ENCODE measurements at places on chromosomes 13 and 19. TPM values are rescaled to one million over a fixed set of nuclear protein-coding genes. Genes with fewer than 3 reads are reported as not detected.

GRCh38 chr13:105127732-105128131 lies 1407.7 kb downstream of the EFNB2 start:
- no peaks in the 10 kb centered on the region for H3K4me1 ChIP-seq
- DNase-seq, result no peak
- H3K27ac ChIP-seq, result no peak overlapping the region
- no peak overlapping the region for H3K4me3 ChIP-seq
- H3K36me3 ChIP-seq, result no peaks in the 10 kb centered on the region

FGF21 gene
- polyA plus RNA-seq, result not detected

GRCh38 chr13:62375653-62376052 lies 960.0 kb upstream of the PCDH20 start:
- no peaks in the 10 kb centered on the region for H3K27me3 ChIP-seq
- DNase-seq, result no peak
- no peaks in the 10 kb centered on the region for H3K4me1 ChIP-seq
- H3K36me3 ChIP-seq, result no peaks in the 10 kb centered on the region

DNA sequence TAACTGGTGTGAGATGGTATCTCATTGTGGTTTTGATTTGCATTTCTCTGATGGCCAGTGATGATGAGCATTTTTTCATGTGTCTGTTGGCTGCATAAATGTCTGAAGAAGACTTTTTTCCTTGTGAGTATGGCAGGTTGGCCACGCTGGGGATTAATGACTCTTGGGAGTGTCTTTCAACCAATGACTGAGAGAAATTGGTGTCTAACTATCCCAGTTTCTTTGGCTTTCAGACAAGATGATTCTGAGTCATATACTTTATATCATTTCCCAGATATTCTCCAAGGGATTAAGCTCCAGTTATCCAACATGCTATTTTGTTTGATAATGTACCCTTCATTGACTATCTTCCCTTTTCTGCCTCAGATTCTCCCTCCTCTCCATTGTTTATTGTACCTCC lies 35.5 kb upstream of the CSNK1A1L start:
- DNase-seq, result no peak
- H3K36me3 ChIP-seq, result no peaks in the 10 kb centered on the region
- no peak overlapping the region for H3K27ac ChIP-seq
- no peak overlapping the region for H3K4me3 ChIP-seq

DNA sequence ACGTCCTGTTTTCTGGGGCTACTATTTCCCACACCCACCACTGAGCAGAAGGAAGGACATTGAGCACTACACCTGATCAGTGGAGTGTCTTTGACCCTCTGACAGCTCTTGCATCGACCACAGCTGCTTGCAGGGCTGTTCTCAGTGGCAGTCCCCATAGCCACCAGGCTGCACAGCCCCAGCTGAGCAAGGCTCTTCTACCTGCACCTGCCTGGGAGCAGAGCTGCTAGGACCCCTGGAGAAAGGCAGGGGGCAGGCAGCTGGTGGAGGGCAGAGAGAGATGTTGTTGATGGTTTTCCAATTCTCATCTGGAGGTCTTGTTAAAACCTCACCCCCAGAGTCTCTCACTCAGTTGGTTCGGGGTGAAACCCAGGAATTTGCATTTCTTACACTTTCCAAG lies 361.8 kb upstream of the ZNF507 start:
- DNase-seq, result no peak
- H3K4me3 ChIP-seq, result no peak overlapping the region
- no peaks in the 10 kb centered on the region for H3K36me3 ChIP-seq
- no peak overlapping the region for H3K27ac ChIP-seq
- H3K27me3 ChIP-seq, result peaks cover 3% of the 10 kb centered on the region
- H3K4me1 ChIP-seq, result no peaks in the 10 kb centered on the region

CEACAM4 gene
- not detected for polyA plus RNA-seq

ZNF665 gene
- polyA plus RNA-seq, result 12.8 TPM

GRCh38 chr13:45064889-45065288 lies 55.4 kb upstream of the GTF2F2 start:
- no peak overlapping the region for H3K27ac ChIP-seq
- H3K4me1 ChIP-seq, result no peaks in the 10 kb centered on the region
- peaks cover 1% of the 10 kb centered on the region for H3K27me3 ChIP-seq
- H3K4me3 ChIP-seq, result no peak overlapping the region

DNA sequence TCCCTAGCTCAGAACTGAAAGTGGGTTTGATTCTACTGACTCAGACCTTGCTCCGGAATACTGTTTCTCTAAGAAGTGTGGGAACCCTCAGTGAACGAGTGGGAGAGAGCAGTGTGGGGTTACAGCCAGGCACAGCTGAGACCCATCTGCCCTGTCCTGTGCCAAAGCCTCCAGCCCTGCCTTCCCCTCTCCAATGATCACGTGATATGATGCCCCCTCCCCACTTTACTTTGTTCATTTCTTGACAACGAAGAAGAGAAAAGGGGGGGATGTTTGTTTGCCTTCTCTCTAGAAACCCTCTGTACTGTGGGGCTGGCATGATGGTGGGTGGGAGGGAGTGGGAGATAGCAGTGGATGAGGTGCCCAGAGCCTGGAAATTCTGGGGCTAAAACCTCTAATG lies 96.0 kb downstream of the RNASEH2B start:
- no peak overlapping the region for H3K4me3 ChIP-seq
- H3K36me3 ChIP-seq, result no peaks in the 10 kb centered on the region
- DNase-seq, result no peak
- H3K27ac ChIP-seq, result no peak overlapping the region

CYP2A6 gene
- not detected for polyA plus RNA-seq

GJB2 gene
- not detected for polyA plus RNA-seq

LRG1 gene
- polyA plus RNA-seq, result not detected

DNA sequence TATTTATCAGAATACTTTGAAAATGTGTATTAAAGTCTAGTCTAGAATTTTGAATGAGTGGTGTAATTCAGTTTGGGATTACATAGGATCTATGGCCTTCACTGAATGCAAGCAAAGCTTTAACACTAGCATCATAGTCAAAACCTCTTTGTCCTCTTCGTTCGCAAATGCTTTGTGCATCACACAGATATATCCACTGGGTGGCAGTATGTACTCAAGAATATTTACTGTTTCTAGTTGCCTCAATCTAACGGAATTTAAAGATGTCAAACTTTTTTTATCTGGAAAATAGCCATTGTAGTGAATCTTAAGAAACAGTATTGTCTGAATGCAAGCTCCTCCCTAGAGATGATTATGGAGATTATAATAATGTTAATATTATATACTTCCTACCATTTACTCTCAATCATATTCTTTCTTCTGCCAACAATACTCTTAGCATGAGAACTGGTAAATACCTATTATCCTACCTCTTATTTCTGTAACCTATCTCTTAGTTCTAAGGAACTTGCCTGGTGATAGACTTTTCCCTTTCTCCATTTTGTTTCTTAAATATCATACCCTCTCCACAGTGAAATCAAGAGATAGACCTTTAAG lies 25.8 kb downstream of the LACC1 start:
- no peaks in the 10 kb centered on the region for H3K36me3 ChIP-seq
- H3K4me1 ChIP-seq, result peaks cover 1% of the 10 kb centered on the region
- H3K27ac ChIP-seq, result no peak overlapping the region
- no peak overlapping the region for H3K4me3 ChIP-seq
- peak; percentile 57 for DNase-seq
- H3K27me3 ChIP-seq, result no peaks in the 10 kb centered on the region

DNA sequence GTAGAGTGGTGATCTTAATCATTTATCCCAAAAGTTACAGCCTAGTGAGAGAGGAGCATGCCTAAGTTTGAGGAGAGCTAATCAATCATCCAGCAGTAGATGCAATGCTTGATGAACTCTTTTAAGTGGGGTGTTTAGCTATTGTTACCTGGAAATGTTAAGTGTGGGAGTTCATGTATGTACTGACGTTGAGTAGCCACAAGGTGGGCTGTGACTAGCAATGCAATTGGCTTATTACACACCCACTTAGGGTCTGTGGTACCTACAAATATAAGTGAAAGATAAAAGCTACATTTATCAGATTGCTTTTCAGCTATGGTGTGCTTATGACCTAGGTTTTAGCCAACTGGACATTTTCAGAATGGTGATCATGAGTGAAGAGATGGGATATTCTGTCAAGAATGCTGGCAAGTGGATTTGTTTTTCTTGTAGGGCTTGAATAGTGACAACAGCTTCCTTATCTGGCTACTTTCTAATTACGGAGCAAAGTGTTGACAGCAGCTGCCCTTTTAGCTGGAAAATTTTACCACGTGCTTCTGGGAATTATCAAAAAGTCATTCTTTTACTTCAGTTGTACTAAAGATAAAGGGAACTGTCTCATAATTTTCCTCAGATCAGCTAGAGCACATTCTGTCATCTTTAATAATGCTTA lies 170.6 kb downstream of the POSTN start:
- no peak overlapping the region for H3K4me3 ChIP-seq
- no peaks in the 10 kb centered on the region for H3K36me3 ChIP-seq
- no peaks in the 10 kb centered on the region for H3K4me1 ChIP-seq
- H3K27ac ChIP-seq, result no peak overlapping the region
- no peaks in the 10 kb centered on the region for H3K27me3 ChIP-seq
- DNase-seq, result no peak

DNA sequence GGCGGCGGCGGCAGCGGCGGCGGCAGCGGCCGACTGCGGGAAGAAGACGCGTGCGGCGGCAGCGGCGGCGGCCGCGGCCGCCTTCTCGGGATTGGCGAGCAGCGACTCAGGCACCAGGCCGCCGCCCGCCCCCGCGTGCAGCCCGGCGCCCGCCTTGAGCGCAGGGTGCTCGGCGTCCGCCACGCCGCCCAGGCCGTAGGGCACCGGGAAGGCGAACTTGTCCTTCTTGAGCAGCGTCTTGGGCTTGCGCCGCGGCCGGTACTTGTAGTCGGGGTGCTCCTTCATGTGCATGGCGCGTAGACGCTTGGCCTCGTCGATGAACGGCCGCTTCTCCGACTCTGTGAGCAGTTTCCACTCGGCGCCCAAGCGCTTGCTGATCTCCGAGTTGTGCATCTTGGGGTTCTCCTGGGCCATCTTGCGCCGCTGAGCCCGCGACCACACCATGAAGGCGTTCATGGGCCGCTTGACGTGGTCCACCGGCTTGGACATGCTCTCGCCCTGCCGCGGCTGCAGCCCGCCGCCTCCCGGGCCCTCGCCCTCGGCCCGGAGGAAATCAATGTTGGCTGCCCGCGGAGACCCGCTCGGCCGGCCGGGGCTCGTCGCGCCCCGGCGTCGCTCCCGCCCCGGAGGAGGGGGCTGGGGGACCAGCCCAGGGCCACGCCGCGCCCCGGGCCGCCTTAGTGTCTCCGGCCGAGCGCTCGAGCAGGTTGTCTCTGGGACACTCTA lies 621 bp downstream of the SOX21 start:
- H3K27me3 ChIP-seq, result peaks cover 19% of the 10 kb centered on the region
- no peaks in the 10 kb centered on the region for H3K36me3 ChIP-seq
- DNase-seq, result no peak
- H3K27ac ChIP-seq, result no peak overlapping the region
- H3K4me1 ChIP-seq, result peaks cover 9% of the 10 kb centered on the region

VSTM1 gene
- polyA plus RNA-seq, result not detected

GRCh38 chr13:103039183-103039582 lies 27.0 kb downstream of the SLC10A2 start:
- no peak overlapping the region for H3K4me3 ChIP-seq
- no peaks in the 10 kb centered on the region for H3K4me1 ChIP-seq
- no peak for DNase-seq
- no peaks in the 10 kb centered on the region for H3K36me3 ChIP-seq
- H3K27ac ChIP-seq, result no peak overlapping the region

DNA sequence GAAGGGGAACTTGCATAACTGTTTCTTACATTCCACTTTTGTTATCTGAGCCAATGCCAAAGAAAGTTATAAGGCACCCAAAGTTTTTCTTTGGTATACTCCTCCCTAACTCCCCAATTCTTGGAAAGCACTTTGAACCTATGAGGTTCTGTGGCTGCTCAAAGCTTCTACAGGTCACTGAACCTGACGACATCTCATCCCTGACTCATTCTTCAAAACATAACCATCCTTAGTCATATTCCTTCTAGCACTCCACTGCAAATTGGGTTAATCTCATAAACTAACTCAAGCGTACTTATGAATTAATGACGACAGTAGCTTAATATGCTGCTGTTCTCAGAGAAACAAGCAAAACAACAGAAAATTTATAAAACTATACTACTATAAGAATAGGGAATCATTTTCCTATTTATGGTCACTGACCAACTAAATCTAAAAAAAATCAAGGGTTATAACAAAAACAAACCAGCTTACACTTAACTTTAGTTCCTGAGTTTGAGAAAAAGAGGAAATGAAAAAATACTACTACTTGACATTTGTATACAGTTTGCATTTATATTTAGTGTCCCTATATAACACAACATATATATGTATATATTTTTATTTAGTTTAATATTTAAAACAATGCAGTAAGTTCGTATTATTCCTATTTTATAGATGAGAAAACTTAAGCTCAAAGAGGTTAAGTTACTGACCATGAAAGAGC lies 69.1 kb downstream of the CAB39L start:
- no peaks in the 10 kb centered on the region for H3K36me3 ChIP-seq
- no peak overlapping the region for H3K4me3 ChIP-seq

GRCh38 chr13:51995677-51996551 lies 15.3 kb downstream of the ATP7B start:
- H3K4me1 ChIP-seq, result no peaks in the 10 kb centered on the region
- H3K27me3 ChIP-seq, result peaks cover 8% of the 10 kb centered on the region
- no peak for DNase-seq
- no peak overlapping the region for H3K27ac ChIP-seq
- H3K4me3 ChIP-seq, result no peak overlapping the region

DNA sequence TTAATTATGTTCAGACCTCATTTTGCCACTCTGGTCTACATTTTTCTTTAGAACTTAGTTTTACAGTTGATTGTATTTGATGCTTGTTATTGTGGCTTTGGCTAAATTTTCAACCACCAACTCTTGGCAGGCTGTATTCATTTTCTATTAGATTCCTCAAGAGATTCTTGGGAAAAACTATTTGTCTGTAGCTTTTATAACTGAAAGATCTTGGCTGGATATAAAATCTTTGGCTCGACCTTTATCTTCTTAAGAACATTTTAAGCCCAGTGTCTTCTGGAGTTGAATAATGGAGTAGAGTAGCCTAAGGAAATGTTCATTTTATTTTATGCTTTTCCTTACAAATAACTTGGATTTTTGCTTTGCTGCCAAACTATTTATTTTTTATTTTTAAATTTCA lies 848.5 kb downstream of the PCDH17 start:
- no peak overlapping the region for H3K4me3 ChIP-seq

- H3K4me3 ChIP-seq, result peak overlapping the region; percentile 93
- H3K27ac ChIP-seq, result no peak overlapping the region
- H3K27me3 ChIP-seq, result peaks cover 2% of the 10 kb centered on the region
- H3K36me3 ChIP-seq, result peaks cover 36% of the 10 kb centered on the region
- peaks cover 29% of the 10 kb centered on the region for H3K4me1 ChIP-seq
- DNase-seq, result no peak
Measured at GRCh38 chr19:44303320-44303719, 1.5 kb downstream of the ZNF235 start.

PSG3 gene
- not detected for polyA plus RNA-seq

GRCh38 chr13:39254601-39255000 lies 216.3 kb downstream of the NHLRC3 start:
- no peak overlapping the region for H3K27ac ChIP-seq
- no peaks in the 10 kb centered on the region for H3K36me3 ChIP-seq
- H3K4me1 ChIP-seq, result no peaks in the 10 kb centered on the region
- H3K27me3 ChIP-seq, result no peaks in the 10 kb centered on the region
- no peak for DNase-seq

PLIN5 gene
- polyA plus RNA-seq, result not detected

- peaks cover 6% of the 10 kb centered on the region for H3K27me3 ChIP-seq
- no peak overlapping the region for H3K4me3 ChIP-seq
- no peaks in the 10 kb centered on the region for H3K36me3 ChIP-seq
- peaks cover 33% of the 10 kb centered on the region for H3K4me1 ChIP-seq
Measured at GRCh38 chr13:112722433-112723263, 32.8 kb downstream of the ATP11A start.

SIGLEC8 gene
- not detected for polyA plus RNA-seq

Data from immature natural killer cell (primary cell).